Effector memory CD4-positive, alpha-beta T cell (primary cell): ENCODE measurements at places on chromosomes 3 and 15.

DNA sequence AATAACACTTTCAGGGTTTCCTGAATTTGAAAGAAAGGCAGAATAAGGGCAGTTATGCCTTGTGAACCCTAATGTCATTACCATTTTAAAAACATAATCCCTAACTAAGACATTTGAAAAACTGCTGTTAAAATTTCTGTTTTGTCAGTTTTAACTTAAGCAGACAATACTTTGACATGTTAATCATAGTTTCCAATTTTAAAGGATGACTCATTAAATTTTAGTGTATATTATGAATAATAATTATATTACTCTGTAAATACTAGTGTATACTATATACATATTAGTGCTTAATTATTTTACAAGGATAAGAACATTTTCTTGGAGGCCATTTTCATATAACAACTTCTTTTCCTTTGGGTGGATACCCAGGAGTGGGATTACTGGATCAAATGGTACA lies 553.1 kb upstream of the BCHE start:
- no peak for DNase-seq

GRCh38 chr3:190585805-190586630 lies 72.1 kb downstream of the IL1RAP start:
- DNase-seq: peak; percentile 3

GRCh38 chr15:51342227-51342999 lies 958 bp downstream of the GLDN start:
- DNase-seq: no peak

- no peak for DNase-seq
These were observed 23.6 kb upstream of the ETV5 start for GRCh38 chr3:186132487-186132886.

GRCh38 chr3:152204218-152204617 lies 64.5 kb upstream of the MBNL1 start:
- DNase-seq: no peak

DNA sequence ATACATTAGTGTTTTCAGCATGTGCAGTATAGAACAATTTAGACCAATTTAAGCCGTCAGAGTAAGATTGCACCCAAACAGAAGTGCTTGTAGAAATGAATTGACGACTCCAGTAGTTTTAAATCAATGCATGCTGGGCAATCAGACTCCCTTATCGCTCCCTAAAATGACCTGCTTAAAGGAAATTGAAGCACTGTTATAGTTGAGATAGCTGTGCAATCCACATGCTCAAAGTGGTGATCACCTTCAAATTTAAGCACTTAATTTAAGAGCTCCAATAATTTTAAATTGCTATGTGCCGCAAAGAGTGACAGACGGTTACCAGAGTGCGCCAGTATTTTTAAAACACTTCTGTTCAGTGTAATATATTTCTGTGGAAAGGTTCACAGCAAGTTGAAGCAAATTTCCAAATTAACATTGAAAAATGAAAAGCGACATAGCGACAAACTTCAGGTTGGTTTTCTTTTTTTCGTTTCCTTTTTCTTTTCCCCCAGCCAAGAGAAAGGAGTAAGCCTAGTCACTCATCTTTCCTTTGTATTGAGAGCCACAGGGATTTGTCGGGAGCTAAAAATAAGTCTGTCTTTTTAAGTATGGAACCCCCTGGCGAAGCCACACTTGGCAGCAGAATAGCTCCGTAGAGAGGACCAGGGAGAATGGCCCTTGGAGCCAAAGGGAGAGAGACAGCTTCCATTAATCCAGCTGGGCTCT lies 436.4 kb upstream of the RBMS3 start:
- no peak for DNase-seq

- DNase-seq: no peak
These were observed 52.7 kb downstream of the NFKBIZ start for GRCh38 chr3:101902041-101902440.

GRCh38 chr15:98438907-98439306 lies 209.4 kb upstream of the IGF1R start:
- DNase-seq: no peak
